BJ (cell line): ENCODE measurements at places on chromosomes 1 and 21. TPM values are rescaled to one million over a fixed set of nuclear protein-coding genes. Genes with fewer than 3 reads are reported as not detected.

GRCh38 chr1:53480678-53481077, 21.5 kb downstream of the DMRTB1 start:
- DNase-seq = no peak

DNA sequence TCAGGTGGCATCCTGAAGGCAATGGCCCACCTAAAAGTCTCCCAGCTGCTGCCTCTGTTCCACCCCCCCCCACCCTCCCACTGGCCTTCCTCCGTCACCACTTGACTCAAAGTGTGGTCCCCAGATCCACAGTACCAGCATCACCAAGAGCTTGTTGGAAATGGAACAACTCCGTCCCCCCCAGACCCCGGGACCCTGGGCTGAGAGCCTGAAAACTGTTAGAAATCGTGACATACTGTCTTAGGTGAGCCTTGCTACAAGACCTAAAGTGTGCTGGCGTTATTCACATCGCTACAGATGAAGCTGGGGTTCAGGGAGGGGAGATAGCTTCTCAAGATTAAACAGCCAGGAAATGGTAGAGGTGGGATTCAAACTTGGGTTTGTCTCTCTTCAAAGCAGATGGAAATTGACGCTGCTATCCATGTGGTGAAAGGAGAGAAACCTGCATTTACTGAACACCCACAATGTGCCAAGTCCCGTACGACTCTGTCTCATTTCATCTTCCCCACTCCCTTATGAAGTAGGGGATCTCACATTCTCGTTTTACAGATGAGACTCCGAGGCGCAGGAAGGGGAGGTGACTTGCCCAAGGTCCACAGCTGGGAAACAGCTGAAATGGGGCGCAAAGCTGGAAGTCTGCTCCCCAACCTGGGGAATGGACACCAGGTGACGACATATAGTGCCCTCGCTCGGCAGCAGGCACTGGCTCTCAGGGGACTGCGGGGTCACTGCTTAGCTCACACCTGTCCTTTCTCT, 52.8 kb upstream of the IFFO2 start:
- DNase-seq = no peak

GRCh38 chr1:209150114-209150513, 433.4 kb upstream of the CAMK1G start:
- DNase-seq = no peak

DNA sequence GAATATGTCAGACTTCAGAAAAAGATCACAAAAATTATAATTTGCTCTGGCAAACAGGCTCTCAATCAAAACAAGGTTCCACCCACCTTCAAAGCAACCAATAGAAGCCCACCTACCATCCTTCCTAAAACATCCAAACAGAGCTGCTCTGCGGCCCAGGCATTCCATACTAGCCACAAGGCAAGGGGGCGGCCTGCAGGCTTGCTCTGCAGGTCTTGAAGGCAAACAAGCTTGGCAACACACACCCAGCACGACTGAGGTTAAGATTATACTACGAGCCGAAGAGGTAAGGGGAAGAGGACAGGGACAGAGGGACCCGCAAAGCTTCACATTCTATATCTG, 207.3 kb downstream of the SLC45A1 start:
- DNase-seq = no peak

DNA sequence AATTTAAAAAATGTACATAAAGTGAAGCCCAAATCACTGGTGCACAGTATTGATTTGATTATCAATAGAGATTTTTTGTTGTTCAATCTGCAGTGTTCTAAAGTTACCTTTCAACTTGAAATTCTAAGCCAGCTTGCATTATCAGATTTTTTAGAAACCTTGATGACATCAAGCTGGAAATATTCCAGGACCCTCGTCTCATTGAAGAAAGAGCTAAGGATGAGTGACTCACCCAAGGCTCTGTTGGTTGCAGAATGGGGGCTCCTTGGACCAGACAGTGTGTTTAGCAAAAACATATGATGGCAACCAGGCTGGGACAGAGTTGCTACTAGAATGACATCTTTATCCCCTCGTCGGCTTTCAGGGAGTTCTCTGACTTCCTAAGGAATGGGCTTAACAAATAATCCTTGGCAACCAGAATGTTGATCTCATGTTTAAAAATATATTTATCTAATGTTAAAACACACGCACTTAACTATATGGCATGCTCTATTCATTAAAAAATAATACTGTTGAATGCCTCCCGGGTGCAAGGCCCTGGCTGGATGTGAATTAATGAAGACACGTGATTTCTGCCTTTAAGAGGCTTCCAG, 79.7 kb downstream of the RUNX3 start:
- DNase-seq = no peak

The TNFRSF1B gene
- 0.47 and 0.60 TPM in 2 replicates for polyA plus RNA-seq

DNA sequence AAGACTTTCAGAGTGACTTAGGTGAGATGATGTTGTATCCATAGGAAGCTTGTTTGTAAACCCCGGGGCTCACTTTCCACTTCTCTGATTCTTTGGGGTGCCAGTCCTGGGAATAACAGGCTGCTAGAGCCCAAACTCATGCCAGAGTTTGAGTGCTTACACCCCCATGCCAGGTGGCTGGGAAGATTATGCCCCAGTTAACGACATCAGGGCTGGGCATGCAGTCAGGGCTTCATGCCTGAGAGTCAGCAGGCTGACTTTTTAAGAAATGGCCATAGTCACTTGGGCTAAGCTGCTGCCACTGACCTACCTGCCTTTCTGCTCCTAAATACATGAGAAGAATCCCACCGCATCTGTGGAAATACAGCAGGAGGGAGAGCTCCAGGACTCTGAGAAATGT, 425.6 kb upstream of the VAMP3 start:
- no peak for DNase-seq

The KCND3 gene
- 2.2 and 3.6 TPM in 2 replicates for polyA plus RNA-seq

The LRRC71 gene
- 0.75 and 1.2 TPM in 2 replicates for polyA plus RNA-seq

The OR10J1 gene
- polyA plus RNA-seq = not detected in 2 replicates

DNA sequence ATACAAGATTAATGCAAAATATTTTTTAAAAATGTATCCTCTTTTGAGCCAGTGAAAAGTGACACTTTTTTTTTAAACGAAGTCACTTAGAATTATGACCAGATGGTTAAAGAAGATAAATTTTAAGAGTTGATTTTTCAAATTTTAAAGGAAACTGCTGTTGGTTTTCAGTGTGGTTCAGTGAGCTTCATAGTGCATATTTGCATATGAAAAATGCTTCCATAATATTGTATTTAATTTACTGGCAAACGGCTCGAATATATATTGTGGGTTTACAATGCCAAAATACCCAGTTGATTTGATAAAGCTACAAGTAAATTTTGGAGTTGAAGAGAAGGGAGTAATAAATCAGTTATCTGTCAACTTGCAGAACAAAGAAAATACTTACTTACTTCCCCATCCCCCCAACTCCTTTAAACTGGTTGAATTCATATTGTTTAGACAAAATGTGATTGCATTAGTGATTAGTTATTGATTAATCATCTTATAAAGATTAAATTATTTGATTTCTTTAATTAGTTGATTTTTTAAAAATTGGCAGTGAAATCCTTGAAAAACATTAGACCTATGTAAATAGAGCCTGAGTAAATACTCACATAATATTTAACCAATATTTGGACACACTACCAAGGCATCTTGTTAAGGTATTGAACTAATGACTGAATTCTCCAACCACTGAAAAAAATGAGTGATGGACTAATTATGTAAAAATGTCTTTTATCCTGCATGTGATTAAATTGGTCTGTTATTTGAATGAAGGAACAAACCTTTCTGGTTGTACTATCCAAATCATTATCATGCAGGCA, 122.8 kb upstream of the APP start:
- no peak for DNase-seq

GRCh38 chr1:188295157-188295556, 1466.4 kb downstream of the PLA2G4A start:
- DNase-seq = no peak

GRCh38 chr1:67576474-67576873, 108.5 kb upstream of the GADD45A start:
- no peak for DNase-seq

The SUSD4 gene
- 0.16 and 0.32 TPM in 2 replicates for polyA plus RNA-seq

The DEPDC1 gene
- polyA plus RNA-seq = 5.3 and 10.3 TPM in 2 replicates

DNA sequence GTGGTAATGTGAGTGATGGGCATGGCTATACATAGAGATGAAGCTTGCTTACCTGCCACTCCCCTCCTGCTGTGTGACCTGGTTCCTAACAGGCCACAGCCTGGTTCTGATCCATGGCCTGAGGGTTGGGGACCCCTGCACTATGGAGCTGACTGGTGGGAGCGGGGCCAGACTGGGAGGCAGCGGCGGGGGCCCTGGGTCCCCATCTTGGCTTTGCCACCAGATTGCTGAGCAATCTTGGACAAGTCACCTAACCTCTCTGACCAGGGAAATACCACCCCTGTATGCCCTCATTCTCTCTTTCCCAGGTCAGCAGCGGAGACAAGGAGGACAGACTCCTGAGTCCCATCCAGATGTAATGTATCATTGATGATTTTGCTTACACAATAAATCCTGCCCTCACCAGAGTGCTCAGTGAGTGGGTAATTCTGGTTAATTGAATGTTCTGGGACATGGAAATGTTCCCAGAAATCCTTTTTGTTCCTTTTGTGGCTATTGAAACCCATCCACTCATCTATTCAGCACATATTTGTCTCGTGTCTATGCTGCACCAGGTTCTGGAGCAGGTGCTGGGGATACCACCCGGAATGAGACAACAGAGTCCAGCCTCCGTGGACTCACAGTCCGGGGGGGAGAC, 4.1 kb upstream of the ARHGEF10L start:
- no peak for DNase-seq

- no peak for DNase-seq
These were observed 93.2 kb downstream of the CCDC185 start for GRCh38 chr1:223486366-223486765.

DNA sequence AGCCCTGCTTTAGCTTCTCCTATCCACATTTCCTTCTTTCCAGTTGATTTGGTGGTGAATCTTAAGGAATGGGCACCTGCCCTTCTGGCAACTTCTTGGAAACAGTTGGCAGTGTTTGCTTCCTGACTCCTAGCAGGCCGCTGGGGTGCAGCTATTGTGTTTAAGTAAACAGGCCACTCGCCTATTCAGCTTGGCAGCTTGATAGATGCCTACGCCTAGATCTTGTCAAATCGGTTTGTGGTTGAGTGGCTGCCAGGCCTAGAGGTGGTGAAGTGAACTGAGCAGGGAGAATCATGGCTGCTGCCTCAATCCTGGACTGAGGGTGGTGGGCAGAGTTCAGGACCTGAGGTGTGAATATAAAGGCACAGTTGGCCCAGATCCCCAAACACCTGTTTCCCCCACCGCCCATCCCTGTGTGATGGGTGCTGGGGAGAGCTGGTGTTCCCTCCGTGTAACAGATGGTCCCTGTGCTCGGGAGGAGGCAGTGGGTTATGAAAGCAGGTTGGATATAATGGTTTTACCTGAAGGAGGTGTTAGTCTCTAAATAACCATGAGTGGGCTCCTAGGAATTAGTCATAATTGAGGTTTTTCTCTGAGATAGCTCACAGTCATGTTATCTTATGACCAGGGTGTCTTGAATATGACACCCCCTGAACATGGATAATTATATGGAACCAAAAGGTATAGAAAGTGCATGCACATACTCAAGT, 940 bp upstream of the PLA2G2C start:
- DNase-seq = no peak

DNA sequence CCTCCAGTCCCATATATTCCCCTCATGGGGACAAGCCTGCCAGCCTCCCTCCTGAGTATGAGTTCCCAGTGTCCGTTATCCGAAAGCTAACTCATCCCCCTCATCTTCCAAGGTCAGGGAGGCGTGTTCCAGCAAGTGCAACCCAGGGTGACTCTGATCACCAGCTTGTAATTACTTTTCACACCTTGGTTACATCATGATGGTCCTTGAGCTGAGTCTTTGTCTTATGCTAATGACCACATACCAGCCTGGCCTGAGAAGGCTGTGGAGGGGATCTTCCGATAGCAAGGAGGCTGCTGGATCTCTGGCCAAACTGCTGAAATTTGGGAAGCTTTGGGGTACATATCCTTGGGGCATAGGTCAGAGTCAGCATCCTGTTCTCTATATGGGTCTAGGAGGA, 99.6 kb downstream of the DDX20 start:
- DNase-seq = no peak

GRCh38 chr1:178039891-178040290, 54.0 kb upstream of the RASAL2 start:
- no peak for DNase-seq

- DNase-seq = peak; percentile 61
These were observed 24.5 kb upstream of the RGS1 start for GRCh38 chr1:192550922-192551534.
